Memory B cell (primary cell): ENCODE measurements at places on chromosomes 5 and 9.

- no peaks in the 10 kb centered on the region for H3K27me3 ChIP-seq
- H3K36me3 ChIP-seq, result no peaks in the 10 kb centered on the region
- H3K4me3 ChIP-seq, result no peak overlapping the region
- H3K4me1 ChIP-seq, result no peaks in the 10 kb centered on the region
Observed at GRCh38 chr5:11452852-11453251, 451.4 kb downstream of the CTNND2 start.

DNA sequence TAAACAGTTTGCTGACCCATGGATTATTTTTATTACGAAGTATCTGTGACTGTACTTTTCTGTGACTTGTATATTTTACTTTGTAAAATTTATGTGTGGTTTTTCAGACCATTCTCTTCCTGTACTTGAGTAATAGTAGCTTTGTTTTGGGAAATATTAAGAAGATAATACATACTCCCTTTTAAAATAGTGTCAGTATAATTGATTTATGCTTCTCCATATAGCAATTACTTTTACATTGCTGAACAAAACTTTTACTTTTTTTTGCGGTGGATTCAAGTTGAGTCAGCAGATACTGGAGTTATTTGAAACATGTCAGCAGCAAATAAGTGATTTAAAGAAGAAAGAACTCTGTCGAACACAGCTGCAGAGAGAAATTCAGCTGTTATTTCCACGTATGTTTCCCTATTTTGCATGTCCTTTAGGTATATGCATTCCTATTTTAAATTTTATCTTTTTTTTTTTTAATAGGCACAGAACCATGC is 28.4 kb downstream of the TENT2 start:
- H3K27ac ChIP-seq, result no peak overlapping the region
- no peak for DNase-seq
- no peaks in the 10 kb centered on the region for H3K27me3 ChIP-seq
- H3K36me3 ChIP-seq, result peaks cover 19% of the 10 kb centered on the region
- H3K4me3 ChIP-seq, result no peak overlapping the region
- peaks cover 10% of the 10 kb centered on the region for H3K4me1 ChIP-seq

DNA sequence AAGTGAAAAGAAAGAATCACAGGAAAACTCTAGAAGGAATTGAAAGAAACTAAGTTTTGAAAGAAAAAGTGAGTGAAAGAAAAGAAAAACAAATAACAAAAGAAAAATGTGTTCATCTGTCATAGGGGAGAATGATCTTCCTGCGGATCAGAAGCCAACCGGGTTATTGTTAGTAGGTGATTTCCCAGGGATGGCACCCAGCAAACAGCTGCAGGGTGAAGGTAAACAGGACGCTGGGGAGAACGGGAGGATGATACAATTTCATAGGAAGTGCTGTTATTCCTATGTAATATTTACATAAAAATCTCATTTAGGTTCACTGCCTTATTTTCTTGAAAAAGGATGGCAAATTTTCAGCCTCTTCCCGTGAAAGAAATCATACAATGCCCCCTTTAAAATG is 72.4 kb upstream of the LHFPL2 start:
- no peaks in the 10 kb centered on the region for H3K27me3 ChIP-seq
- peak overlapping the region; percentile 71 for H3K27ac ChIP-seq
- H3K4me1 ChIP-seq, result peaks cover 24% of the 10 kb centered on the region
- no peak for DNase-seq
- H3K4me3 ChIP-seq, result no peak overlapping the region

GRCh38 chr5:125564317-125564975 is 818.0 kb upstream of the ZNF608 start:
- no peak overlapping the region for H3K27ac ChIP-seq
- H3K4me1 ChIP-seq, result peaks cover 6% of the 10 kb centered on the region
- no peak overlapping the region for H3K4me3 ChIP-seq
- DNase-seq, result no peak
- no peaks in the 10 kb centered on the region for H3K36me3 ChIP-seq
